ENCODE measurements at places on chromosomes 5 and 9. TPM values are rescaled to one million over a fixed set of nuclear protein-coding genes. Genes with fewer than 3 reads are reported as not detected.

DNA sequence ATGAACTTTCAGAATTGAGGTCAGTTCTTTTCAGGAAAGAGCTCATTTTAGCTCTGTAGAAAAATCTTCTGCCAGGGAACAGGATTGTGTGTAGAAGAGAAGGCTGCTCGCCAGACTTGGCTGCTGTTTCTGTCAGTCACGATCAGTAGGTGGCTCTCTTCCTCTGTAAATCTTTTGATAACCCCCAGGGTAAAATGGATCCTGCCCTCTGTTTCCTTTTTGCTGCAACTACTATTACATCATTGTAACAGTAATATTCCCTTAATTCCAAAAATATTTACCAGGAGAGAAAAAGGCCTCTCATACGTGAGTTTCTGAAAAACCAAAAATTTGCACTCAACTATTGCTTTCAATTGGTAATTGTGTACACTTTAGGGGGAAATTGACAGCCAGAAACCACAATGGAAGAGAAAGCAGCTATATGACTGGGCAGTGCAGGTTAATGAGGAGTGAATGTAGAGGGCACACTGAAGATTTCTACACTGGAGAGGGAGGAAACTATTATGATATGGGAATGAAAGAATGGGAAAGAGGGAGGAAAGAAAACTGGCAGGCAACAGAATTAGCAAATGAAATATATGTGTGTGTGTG, 12.3 kb downstream of the IFNA21 start:
- peak; percentile 15 for DNase-seq

- no peak for DNase-seq
These were observed 98.9 kb upstream of the FCN2 start for GRCh38 chr9:134781591-134782302.

DNA sequence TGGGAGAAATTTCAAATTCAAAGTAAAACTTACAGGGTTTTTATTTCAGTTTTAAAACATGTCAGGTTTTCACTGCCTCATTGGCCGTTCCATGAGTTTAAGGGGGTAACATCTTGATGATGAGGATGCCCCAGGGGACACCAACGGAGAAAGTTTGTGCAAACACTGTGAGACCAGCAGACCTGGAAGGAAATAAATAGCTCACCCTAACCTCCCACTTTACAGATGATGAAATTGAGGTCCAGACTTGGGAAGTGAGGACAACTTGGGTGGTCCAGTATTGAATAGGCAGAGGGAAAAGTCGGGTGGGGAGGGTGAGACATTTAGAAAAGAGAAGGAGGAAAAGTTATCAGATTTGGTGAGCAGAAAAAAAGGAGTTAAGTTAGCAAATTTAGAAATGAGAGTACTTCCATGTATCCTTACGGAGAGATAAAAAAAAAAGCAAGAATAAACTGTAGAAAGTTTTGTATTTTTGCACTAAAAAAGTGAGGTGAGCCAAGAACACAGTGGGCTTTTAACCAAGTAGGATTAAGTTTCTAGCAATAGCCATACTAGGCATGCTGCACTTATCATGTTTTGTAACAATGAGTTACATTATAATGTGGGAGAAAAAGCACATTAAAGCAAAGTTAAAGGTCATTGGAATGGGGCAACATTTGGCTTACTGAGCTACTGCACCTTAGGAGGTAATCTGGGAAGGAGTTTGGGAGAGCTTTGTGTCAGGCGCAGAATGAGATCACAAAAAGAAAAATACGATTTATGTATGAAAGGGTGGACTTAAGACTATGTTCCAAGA, 125.1 kb downstream of the GAS1 start:
- peak; percentile 52 for DNase-seq

- DNase-seq, result no peak
These were observed 1.6 kb upstream of the TMEM245 start for GRCh38 chr9:109121232-109121796.

DNA sequence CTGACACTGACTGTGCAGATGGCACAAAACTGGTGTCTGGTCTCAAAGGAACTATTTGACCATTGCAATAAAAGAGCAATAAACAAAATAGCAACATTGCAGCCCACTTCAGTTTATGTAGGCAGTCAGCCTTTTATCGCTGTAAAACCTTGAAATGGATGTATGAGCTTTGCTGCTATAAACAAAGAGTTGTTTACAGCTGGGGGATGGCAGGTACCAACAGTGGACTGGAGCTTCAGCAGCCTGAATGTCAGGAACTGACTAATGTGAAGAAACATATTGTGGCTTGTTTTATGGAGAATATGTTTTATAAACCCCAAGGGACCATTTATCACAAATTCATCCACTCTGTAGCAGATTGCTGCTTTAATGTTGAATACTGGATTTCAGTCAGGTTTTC, 78.0 kb downstream of the PTPRD start:
- no peak for DNase-seq

- no peak for DNase-seq
These were observed 21.8 kb downstream of the CTNNA1 start for GRCh38 chr5:138775034-138775433.

DNA sequence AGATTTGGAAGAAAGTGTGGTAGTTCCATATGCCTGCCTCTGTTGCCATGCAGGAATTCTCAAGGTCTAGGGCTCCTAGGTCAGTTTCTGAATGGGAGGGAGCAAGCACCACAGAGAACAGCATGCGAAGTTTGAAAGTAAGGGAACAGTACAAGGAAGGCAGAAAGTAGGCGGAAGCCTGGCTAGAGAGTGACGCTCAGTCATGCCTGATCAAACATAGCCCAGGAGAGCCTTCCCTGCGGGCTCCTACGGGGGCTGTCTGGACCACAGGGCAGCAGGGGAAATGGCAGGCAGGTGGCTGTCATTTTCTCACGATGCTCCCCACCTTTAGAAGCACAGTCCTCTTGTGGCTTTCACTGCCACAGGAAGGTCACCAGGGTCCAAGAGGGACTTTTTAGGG, 12.8 kb upstream of the STC2 start:
- DNase-seq, result no peak

- peak; percentile 13 for DNase-seq
These were observed 172.4 kb upstream of the PHYKPL start for GRCh38 chr5:178404987-178405386.

DNA sequence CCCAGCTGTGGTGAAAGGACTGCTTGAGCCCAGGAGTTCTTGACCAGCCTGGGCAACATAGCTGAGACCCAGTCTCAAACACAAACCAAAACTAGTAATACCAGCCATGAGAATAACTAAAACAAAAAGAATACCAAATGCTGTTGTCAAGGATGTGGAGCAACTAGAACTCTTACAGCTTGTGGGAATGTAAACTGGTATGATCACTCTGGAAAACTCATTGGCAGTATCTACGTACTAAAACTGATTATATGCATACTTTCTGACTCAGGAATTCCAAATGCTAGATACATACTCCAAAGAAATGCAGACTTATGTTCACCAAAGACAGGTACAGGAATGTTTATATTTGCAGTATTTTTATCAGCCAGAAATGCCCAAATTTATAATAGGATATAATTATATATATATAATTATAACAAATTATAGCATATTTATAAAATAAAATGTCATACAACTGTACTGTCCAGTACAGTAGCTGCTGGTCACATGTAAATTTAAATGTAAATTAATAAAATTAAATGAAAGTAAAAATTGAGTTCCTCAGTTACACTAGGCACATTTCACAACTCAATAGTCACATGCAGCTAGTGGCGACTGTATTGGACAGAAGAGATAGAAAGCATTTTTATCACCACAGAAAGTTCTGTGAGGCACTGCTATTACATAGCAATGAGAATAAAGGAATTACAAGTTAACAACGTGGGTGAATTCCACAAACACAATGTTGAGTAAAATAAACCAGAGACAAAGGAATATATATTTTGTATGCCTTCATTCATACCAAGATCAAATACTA, 118.5 kb downstream of the GNAQ start:
- DNase-seq, result peak; percentile 76

DNA sequence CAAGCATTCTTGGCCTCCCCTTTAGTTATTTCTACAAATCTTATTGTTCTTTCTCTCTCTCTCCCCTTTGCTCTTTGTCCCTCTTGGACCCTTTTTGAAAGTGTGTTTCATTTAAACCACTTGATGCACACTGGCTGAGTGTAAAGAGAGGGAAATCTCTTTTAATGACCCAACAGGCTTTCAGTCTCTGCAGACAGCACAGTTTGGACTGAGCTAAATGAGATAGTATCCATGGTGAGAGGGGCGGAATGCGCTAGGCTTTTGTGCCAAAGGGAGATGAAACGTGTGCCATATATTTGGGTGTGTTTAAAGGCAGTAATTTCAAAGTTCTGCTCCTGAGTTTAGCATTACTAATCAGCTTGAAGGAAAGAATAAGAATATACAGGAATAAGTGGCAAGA, 184.9 kb downstream of the PCSK1 start:
- no peak for DNase-seq

GRCh38 chr5:132353486-132353995, 16.0 kb upstream of the SLC22A5 start:
- DNase-seq, result no peak

- DNase-seq, result no peak
These were observed 52.2 kb downstream of the EXOSC2 start for GRCh38 chr9:130745829-130746228.

The ABCA1 gene
- 75.2 TPM for total RNA-seq

The RELL2 gene
- 2.6 TPM for total RNA-seq

The CDH18 gene
- total RNA-seq, result not detected

The CDO1 gene
- total RNA-seq, result 6.9 TPM

The HMCN2 gene
- under 0.01 TPM for total RNA-seq

The PCDHB9 gene
- 0.99 TPM for total RNA-seq

The SLC34A3 gene
- total RNA-seq, result not detected

The TRAF1 gene
- 2.6 TPM for total RNA-seq

The GRM6 gene
- not detected for total RNA-seq

The PCDHGA8 gene
- 2.6 TPM for total RNA-seq

The SVEP1 gene
- 76.3 TPM for total RNA-seq

The TRAF2 gene
- total RNA-seq, result 8.0 TPM

The FIBCD1 gene
- total RNA-seq, result 7.3 TPM
